Panc1 (cell line): ENCODE measurements at places on chromosomes 12 and 14. TPM values are rescaled to one million over a fixed set of nuclear protein-coding genes. Genes with fewer than 3 reads are reported as not detected.

- DNase-seq: no peak
These were observed 17.1 kb downstream of the BCAT1 start for GRCh38 chr12:24931666-24932405.

DNA sequence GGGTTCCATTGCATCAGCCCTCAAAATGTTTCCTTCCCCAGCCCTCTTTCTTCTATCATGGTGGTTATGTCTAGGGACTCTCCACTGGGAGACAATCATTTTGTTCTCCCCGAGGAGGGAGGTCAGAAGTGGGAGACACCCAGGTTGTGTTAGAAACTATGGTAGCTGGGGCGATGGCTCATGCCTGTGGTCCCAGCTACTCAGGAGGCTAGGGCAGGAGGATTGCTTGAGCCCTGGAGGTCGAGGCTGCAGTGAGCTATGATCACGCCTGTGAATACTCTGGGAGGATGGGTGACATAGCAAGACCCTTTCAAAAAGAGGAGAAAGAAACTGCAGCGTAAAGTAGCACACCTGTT, 13.0 kb upstream of the LRRC23 start:
- no peak for DNase-seq

- DNase-seq: no peak
These were observed 162.1 kb downstream of the NAV3 start for GRCh38 chr12:77992760-77993159.

DNA sequence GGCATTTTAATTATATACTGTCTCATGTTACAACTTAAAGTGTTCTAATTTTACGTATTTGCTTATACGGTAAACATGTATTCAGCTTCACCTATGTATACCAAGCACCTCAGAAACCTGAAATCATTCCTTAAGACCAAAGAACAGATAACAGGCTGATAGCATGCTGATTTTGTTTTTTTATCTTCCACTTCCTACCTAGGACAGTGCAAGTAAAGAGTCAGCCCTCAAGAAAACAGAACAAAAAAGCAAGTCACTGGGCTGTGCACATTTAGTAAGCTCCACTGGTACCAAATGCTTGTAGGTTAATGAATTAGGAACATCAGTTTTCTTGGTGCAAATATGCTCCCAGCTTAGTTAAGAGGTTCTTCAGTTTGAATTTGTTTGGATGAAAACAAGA, 611.3 kb downstream of the VRK1 start:
- DNase-seq: no peak

- no peak for DNase-seq
These were observed 12.3 kb downstream of the PRPF40B start for GRCh38 chr12:49635656-49636055.

DNA sequence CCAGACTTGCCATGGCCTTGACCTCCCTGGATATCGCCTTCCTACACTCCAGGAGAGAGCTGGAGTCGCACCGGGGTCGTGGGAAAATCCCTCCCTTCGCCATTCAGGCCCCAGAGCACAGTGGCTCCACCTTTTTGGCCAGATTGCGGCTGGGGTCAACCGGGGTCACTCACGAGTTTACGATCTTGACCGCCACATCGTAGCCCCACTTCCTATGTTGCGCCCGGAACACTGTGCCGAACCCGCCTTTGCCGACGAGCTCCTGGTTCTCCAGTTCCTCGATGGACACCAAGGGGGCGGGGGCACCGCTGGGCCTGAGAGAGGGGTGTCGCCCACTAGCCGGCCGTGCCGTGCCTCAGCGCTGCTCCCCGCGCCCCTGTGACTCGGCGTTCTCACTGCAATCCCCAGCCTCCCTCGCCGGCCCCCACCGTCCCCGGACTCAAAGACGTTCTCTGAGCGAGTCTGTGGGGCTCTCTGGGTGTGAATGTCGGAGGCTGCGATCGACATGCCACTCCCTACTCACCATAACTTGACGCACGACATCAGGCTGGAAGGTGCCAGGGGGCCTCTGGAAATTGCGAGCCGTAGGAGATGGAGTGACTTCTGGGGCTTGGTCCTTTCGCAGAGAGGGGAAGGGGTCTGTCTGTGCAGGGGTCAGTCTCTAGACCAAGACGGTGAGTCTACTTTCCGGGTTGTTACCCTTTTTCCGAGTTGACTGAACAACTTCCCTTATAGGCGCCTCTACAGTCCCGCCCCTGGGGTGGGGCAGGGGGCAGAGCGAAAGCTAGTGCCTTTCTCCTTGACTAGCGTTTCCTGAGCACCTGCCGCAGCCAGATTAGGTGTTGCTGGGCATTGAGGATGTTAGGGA, at the start of gene RIPK3:
Gene RIPK3 (minus strand): TSS at position 708 of the 868 bp plus-strand sequence. CDS start 165 bp downstream, at position 543.
- DNase-seq: no peak

DNA sequence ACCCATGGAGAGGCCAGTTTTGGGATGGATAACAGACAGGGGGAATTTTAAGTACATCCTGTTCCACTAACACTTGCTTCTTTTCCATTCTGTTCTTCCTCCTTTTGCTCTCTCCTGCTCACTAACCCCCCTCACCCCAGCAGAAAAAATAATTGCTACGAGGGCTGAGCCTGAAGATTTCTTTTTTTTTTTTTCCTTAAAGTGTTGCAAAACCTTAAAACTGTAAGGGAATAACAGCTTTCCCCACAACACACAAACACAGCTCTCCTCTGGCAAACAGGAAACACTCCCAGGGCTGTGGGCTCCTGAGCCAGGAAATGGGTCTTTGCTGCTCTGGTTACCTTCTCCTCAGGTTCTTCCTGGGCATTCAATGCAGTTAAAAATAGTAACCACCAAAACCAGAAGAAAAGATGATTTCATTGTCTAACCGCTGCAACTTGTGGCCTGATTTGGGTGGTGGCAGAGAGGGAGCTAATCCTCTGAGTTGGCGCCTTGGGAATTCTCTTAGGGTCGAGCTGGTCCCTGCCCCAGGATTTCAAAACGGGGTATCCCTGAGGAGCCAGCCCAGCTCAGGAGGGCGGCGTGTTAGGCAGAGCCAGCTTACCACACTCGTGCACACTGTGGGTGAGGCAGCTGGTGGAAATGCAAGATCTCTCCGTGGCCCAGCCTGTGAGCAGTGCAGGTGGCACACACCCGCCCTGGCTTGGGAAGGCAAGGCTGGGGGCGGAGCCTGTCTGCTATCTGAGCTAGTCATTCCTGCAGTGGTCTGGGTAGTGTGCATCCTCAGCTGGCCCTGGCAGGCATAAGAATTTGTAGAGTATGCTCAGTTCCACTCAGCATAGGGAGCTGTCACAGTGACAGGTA, 17.1 kb upstream of the EMP1 start:
- no peak for DNase-seq

- no peak for DNase-seq
These were observed 5.8 kb upstream of the PSMC6 start for GRCh38 chr14:52701223-52701622.

DNA sequence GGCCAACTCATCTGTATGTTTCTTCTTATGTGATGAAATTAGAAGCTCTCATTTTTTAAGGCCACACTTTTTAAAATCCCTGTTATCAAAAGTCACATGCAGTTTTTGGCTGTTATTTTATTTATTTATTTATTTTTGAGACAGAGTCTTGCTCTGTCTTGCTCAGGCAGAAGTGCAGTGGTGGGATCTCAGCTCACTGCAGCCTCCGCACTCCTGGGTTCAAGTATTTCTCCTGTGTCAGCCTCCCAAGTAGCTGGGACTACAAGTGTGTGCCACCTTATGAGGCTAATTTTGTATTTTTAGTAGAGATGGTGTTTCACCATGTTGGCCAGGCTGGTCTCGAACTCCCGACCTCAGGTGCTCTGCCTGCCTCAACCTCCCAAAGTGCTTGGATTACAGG, 1434.5 kb downstream of the LRFN5 start:
- no peak for DNase-seq

- DNase-seq: no peak
These were observed 13.9 kb downstream of the PAX9 start for GRCh38 chr14:36675581-36675980.

DNA sequence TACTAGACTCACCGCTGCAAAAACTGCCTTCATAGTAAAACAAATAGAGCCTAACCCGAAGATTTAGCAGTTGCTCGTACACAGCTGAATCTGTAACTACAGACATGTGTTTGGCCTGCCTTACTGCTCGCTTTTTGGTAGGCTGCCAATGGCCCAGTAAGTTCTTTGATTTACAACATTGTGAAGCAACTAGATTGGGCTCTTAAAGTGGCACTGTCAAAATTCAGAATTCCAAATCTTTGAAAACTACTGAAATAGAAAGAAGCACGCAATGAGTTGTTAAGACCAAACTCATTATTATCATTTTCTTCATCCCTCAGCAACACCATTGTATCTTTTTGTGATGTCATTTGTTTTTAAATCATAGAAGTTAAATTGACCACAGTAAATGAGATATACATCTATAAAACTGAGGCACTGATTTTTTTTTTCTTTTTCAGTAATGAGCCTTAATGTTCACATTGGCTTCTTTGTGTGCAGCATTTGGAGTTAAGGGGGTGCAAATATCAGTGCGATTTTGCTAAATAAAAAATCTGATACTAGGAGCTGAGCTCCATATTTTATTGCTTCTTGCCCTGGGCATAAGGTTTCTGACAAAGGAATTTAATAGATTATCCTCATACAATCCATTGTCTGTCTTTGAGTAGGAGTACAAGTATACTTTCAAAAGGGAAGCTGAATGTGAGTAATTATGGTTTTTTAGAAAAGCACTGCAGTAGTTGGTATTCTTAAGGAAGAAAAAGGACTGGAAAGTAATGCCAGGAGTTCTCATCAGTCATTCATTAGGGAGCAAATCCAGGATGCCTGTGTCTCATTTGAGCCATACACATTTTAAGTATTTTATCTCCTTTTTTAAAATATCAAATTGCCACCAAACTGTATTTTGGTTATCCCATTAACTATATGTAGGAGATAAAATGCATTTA, 138.5 kb downstream of the KICS2 start:
- no peak for DNase-seq

GRCh38 chr14:94124582-94125377, 4.6 kb downstream of the IFI27L2 start:
- no peak for DNase-seq

- no peak for DNase-seq
These were observed 294.7 kb downstream of the TTC6 start for GRCh38 chr14:37890095-37890494.

GRCh38 chr12:68018315-68018714, 29.1 kb downstream of the IFNG-AS1 start:
- DNase-seq: no peak

GRCh38 chr12:128795530-128796361, 28.0 kb downstream of the SLC15A4 start:
- no peak for DNase-seq

- no peak for DNase-seq
These were observed 12.7 kb upstream of the STON2 start for GRCh38 chr14:81412779-81413178.

- DNase-seq: no peak
These were observed 40.0 kb downstream of the TSPAN9 start for GRCh38 chr12:3117144-3117581.

GRCh38 chr12:19474147-19474546, 34.9 kb downstream of the AEBP2 start:
- DNase-seq: no peak

GRCh38 chr12:54374562-54375258, 9.8 kb downstream of the ZNF385A start:
- DNase-seq: no peak

GRCh38 chr12:14111230-14111865, 129.9 kb upstream of the GRIN2B start:
- peak; percentile 2 for DNase-seq

- DNase-seq: no peak
These were observed 98.2 kb downstream of the RAD52 start for GRCh38 chr12:851343-851742.

GRCh38 chr14:104357689-104358527, 219.5 kb downstream of the KIF26A start:
- no peak for DNase-seq

- no peak for DNase-seq
These were observed 22.3 kb downstream of the NOS1 start for GRCh38 chr12:117339104-117339503.

DNA sequence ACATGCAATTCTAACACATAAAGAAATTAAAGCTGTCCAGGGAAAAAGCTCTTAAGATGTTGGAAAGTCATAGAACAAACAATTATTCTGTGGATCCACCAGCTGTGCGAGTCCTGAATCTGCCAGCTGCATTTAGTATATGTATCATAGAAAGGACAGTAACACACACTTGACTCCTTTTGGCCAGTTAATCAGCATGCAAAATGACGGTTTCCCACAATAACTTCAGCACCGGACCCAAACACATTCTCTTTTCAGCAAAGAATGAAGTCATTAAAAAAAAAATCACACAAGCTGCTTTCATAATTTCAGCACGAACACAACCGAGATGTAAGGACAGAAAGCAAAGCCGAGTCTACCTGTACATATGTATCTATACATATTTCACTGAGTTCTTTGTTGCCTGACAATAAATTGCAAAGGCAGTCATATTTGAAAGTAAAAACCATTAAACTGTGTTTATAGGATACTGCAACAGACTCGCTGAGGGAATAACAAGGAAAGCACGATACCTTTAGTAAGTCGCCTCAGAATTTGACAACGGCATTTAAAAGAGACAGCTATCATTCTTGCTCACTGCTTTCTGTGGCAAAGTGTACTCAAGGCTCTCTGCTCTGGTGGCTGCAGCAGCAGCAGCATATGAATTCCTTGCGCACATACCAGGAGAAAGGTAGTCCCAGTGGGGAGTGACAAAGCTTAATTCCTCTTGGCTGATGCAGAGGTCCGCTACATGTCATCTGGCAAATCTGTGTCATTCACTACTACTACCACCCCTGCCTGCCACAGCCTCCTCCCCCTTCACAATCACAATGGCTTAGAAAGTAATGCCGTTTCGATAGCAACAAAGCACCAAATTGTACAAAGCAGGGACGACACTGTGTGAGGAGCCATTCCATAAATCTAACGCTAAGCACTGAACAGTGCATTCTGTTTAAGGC, at the start of gene GRIP1:
Gene GRIP1 (minus strand): TSS at position 739 of the 938 bp plus-strand sequence. CDS start 172 bp downstream, at position 567.
- DNase-seq: no peak

GRCh38 chr14:33569821-33570687, 380.8 kb downstream of the EGLN3 start:
- DNase-seq: no peak

- DNase-seq: no peak
These were observed 8.7 kb upstream of the A2ML1 start for GRCh38 chr12:8813572-8814357.

KIF26A gene
- total RNA-seq: 4.4 TPM

LYZ gene
- 1.1 TPM for total RNA-seq

PDE3A gene
- total RNA-seq: 0.03 TPM

ZNF891 gene
- total RNA-seq: 2.2 TPM

DCAF5 gene
- 27.6 TPM for total RNA-seq

NINJ2 gene
- total RNA-seq: 1.9 TPM

HHIPL1 gene
- total RNA-seq: 2.1 TPM

ASIC1 gene
- 13.5 TPM for total RNA-seq

CELA1 gene
- total RNA-seq: not detected

CLEC4D gene
- not detected for total RNA-seq

MYL2 gene
- not detected for total RNA-seq

SYNE3 gene
- 6.2 TPM for total RNA-seq

DCN gene
- total RNA-seq: 1.9 TPM

KRT82 gene
- total RNA-seq: not detected

DUSP16 gene
- total RNA-seq: 12.9 TPM

RILPL1 gene
- 16.2 TPM for total RNA-seq

LMNTD1 gene
- total RNA-seq: 0.13 TPM

FGF23 gene
- not detected for total RNA-seq

CKAP4 gene
- 95.9 TPM for total RNA-seq
